Psoas muscle (tissue), 8 donors: ENCODE measurements at places on chromosomes 2 and 18. TPM values are rescaled to one million over a fixed set of nuclear protein-coding genes. Genes with fewer than 3 reads are reported as not detected.

DNA sequence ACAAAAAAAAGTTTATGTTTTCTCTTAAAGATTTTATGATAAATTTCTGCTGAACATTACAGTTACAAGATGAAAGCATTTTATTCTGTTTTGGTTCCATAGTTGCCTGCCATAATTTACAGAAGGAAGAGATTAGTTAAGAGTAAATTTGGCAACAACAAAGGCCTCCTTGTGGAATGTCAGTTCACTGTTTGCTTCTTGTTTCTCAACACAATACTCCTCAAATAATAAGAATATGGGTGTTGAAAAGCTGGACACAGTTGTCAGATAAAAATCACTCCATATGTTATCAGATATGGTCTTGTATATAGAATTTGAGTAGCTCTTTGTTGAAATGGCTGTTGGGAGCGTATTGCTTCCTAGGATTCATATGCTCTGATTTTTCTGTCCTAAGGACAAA is 359.5 kb downstream of the CPS1 start:
- DNase-seq, result no peak

Gene CCDC142
- polyA plus RNA-seq, result 2.5 TPM

- DNase-seq, result no peak
Observed at GRCh38 chr2:240346753-240347372, 88.6 kb upstream of the GPC1 start.

DNA sequence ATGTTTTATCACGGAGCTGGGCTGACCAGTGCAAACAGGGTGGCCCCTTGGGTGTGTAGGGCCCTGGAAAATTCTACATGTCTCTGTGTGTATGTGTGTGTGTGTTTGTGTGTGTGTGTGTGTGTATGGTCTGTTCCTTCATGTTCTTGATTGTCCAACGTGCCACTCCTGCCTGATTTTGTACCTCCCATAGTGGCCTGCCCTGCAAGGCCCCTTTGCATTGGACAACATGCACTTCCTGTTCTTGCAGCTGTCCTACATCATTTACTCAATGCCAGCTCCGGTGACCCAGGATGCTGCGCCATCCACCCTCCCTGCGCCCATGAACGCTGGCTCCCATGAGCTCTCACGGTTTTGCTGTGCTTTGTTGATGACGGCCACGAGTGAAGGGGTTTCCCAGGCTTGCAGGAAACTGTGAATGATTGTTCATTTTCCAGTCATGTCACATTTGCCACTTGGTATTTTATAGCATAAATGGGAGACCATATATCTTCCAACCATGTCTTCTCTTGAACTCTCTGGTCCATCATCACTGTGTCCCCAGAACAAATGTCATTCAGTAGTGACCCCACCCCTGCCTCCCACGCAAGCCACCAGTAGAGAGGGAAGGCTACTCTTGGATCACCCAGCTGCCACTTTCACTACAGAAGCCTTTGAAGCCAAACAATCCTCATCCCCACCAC is 69.7 kb upstream of the NCK2 start:
- no peak for DNase-seq

GRCh38 chr2:152251811-152252210 is 76.2 kb upstream of the STAM2 start:
- no peak for DNase-seq

DNA sequence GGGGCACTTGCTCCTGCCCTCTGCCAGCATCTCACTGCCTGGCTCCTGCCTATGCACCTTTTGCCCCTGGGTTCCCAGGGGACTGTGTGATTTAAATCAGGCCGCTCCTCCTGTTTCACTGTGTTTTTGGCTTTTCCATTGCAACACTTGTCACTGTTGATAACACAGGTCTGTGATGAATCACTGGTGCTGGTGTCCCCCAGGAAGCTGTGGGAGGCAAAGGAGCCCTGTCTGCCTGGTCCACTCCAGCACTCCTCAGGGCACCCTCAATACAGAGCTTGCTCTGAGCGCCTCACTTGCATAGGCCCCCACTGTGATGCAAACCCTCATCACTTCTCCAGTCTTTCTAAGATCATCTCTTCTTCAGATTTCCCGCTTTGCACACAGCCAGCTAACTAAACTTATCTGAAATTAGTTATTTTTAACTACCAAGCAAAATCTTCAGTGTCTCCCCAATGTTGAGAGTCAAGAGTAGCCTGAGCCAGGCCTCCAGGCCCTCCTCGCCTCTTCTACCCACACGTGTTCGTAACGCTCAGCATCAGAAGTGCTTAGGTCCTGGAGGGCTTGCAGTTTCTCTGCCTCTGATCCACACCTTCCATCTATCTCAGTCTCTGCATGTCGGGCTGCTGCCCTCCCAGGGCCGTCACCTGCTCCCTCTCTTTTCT is 2.8 kb downstream of the TMEM18 start:
- no peak for DNase-seq

GRCh38 chr2:167336213-167336612 is 447.9 kb downstream of the XIRP2 start:
- DNase-seq, result no peak

DNA sequence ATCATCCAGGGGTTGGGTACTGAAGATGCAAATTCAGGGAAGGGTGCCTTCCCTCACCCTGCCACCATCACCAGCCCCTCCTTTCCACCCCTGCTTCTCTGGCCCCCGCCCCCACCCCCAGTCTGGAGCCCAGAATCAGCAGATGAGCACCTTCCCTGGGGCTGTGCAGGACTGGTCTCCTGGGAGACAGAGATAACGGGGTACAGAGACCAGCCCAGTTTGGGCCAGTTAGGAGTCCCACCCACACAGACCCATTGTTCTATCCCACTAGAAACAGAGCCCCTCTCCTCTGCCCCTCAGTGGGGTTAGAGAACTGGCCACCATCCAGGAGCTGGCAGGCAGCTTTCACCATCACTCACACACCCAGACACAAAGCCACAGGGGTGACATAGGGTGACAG is 4.5 kb upstream of the CRYBA2 start:
- no peak for DNase-seq

GRCh38 chr2:127423880-127424279 is 5.7 kb downstream of the PROC start:
- no peak for DNase-seq

DNA sequence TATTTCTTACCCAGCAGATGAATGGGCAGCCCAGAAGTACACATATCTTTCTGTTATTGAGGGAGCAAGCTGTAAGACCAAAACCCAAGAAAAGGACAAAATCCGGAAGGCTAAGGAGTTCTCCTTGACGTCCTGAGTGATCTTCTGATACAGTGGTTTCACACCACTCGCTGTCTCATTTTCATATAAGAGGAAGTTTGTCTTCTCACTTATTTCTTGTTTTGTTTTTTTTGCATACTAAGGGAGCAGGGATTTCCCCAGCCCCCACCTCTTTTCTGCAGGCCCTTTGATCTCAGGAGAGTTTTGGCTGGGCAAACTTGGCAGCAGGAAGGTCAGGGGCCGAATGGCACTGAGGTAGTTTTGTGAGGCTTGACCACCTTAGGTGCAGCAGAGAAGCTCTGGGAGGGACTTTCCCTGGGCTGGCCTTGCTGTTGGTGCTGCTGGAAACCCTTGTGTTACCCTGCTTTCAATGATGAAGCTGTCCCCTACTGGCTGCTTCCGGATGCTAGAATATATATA is 13.3 kb downstream of the CHRNA1 start:
- no peak for DNase-seq

DNA sequence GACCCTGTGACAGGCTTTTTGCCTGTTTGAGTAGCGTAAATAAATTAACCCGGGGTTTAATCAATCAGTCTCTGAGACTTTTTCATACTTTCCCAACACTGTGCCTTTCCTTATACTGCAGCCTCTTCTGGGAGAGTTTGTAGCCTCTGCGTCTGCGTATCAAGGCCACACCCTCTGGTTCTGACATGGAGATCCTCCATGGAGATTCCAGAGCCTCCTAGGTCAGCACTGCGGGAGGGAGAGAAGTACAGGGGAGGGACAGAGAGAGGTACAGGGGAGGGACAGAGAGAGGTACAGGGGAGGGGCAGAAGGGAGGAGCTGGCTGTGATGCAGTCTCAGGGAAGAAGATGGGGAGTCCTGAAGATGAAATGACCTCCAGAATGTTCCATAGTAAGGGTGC is 166.0 kb downstream of the ARL4C start:
- DNase-seq, result no peak

Gene MAIP1
- polyA plus RNA-seq, result 35.6 TPM

- DNase-seq, result no peak
Observed at GRCh38 chr2:190554357-190555006, 20.0 kb upstream of the NEMP2 start.
